ENCODE measurements at places on chromosomes 1 and 21.

DNA sequence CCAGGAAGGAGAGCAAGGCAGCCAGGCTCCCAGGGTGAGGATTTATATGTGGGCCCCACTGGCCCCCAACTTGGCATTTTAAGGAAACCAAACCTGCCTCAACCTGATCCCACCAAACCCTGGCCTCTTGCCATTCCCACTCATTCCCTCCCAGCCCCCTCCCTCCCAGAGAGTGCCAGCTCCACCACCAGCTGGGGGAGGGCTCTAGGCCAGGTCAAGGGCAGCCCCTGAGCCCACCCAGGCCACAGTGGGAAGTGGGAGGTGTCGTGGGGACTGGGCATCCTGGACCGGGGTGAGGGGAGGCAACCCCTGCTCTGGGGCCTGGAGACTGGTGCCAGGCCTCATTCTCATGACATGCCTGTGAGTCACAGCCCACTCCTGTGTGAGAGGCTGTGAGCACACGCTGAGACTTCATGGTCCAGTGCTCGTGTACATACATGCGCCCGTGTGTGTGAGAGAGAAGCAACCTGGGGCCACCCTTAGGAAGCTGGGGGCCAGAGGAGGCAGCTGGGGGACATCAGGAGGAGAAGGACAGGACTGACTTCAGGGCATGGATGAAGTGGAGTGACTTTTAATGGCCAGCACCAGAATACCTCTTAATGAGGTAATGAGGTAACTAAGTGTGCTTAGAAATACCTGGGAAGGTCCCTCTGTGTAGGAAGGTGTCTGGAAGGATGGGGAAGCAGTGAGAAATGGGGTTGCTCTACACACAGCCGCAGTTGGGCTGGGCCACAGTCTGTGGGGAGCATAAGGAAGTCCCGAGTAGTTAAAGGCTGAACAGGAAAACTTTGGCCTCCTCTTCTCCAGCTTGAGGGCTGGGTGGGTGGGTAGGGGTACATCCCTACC is at the start of gene S100A2:
S100A2 (minus strand) TSS at position 316 of the 846 bp plus-strand sequence. CDS start 1,967 bp downstream, outside the sequence.
- peak; percentile 39 for DNase-seq

- no peak for DNase-seq
Measured at GRCh38 chr1:75768016-75768415, 18.0 kb upstream of the RABGGTB start.

GRCh38 chr1:27886744-27887143 is 14.4 kb downstream of the THEMIS2 start:
- DNase-seq = no peak

- no peak for DNase-seq
Measured at GRCh38 chr1:172449585-172450523, 6.0 kb upstream of the PIGC start.

GRCh38 chr1:44294588-44295007 is 60.5 kb downstream of the ERI3 start:
- DNase-seq = no peak

- DNase-seq = no peak
Measured at GRCh38 chr1:213249395-213249794, 198.4 kb downstream of the RPS6KC1 start.

GRCh38 chr1:193890935-193891334 is 704.5 kb upstream of the B3GALT2 start:
- no peak for DNase-seq

- DNase-seq = no peak
Measured at GRCh38 chr1:89425056-89425455, 61.2 kb downstream of the GBP6 start.

- DNase-seq = no peak
Measured at GRCh38 chr21:38840456-38841300, 34.9 kb downstream of the ETS2 start.

GRCh38 chr1:86594284-86594770 is 47.4 kb downstream of the CLCA4 start:
- DNase-seq = no peak

DNA sequence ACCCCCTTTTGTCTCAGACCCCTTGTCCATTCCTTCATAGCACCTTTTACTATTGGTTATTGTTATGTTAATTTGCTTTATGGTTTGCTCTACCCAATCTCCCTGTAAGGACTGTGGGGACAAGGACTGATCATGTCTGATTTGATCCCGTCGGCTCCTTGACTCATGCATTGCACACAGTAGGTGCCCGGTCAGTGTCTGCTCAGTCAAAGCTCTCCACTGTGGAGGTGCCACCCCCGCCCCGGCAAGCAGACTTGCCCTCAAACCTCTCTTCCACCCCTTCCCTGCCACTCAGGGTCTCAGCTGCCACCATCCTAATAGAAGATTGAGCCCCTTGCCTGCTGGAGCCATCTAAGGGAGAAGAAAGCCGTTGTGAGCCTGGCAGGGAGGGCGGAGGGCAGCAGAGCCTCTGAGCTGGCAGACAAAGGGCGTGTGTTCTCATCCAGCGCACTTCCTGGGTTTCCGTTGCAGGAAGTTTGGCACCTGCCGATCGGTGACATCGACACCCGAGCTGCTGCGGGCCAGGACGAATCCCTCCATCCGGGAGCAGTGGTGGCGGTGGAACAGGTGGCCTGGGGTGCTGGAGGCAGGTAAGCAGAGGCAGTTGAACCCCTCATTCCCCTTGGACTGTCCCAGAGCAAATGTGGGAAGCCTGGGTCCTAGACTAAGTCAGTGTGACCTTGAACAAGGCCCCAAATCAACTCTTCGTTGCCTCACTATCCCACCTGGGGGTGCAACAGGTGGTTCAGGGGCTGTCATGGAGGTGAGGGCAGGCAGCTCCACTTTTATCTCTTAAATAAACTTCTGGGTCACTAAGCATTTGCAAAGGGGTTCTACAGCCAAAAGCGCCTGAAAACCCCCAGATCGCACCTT is 2.2 kb upstream of the FBLIM1 start:
- DNase-seq = no peak

DNA sequence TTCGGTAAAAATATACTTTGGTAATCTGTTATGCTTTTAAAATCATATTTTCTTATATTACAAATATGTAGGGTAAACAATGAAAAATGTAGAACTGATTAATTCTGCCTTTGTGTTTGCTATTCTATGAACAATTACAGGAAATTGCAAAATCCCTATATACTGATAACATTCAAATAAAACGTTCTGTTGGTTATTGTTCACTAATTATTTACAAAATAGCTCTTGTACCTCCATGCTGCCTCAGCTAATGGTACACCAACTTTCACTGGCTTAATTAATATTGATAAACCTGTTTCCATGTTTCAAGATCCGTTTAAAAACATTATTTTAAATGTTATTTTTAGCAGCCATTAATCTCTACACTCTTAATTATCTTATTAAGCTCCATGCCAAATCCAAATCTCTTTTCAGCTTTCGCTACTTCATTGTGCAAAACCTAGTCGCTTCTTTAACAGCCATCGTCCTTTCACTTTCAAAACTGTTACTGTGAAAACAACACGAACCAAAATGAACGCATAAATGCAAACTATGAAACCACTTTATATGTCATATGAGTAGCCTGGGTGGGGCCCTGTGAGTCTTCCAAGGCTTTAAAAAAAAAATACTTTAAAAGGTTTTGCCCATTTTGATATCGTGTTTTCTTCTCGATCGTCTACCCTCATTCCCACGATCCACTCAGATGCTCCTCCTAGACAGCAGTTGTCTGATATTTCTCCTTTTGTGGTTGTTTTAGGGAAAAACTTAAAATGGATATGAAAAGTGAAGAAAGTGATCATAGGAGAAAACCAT is 807.1 kb downstream of the USP25 start:
- DNase-seq = no peak

- DNase-seq = no peak
Measured at GRCh38 chr1:234258071-234258470, 115.2 kb upstream of the COA6 start.

- DNase-seq = no peak
Measured at GRCh38 chr1:7489586-7489985, 281.5 kb upstream of the VAMP3 start.

DNA sequence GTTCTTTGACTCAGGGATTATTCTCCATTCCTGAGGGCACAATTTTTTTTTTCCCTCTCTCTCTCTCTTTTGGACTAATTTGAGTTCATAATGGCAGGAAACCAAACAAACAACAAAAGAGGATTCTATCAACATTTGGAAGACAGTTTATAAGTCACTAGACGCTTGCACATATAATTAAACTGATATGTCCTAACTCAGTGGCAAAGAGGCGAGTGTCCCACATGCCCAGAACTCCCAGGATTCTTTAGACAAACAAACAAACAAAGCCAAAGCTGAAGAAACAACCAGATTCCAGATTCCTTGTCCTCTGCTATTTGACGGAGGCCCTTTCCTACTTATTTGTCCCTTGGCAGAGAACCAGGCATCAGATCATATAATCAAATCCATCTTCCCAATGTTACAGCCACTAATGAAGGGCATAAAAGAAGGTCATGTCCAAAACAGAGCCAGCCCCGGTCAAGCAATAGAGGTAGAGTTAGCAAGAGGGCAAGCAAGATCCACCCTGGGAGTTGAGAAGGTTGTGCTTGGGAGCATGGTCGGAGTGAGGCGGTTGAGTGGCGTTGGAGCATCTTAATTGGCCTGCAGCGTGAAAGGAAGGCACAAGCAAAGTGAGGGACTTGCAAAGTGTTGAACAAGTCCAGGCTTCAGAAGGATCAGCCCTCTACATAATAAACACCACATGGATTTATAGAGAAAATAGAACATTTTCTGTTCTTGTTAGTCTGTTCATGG is 30.3 kb downstream of the ZNF362 start:
- no peak for DNase-seq

GRCh38 chr1:213277036-213277435 is 226.0 kb downstream of the RPS6KC1 start:
- DNase-seq = no peak

DNA sequence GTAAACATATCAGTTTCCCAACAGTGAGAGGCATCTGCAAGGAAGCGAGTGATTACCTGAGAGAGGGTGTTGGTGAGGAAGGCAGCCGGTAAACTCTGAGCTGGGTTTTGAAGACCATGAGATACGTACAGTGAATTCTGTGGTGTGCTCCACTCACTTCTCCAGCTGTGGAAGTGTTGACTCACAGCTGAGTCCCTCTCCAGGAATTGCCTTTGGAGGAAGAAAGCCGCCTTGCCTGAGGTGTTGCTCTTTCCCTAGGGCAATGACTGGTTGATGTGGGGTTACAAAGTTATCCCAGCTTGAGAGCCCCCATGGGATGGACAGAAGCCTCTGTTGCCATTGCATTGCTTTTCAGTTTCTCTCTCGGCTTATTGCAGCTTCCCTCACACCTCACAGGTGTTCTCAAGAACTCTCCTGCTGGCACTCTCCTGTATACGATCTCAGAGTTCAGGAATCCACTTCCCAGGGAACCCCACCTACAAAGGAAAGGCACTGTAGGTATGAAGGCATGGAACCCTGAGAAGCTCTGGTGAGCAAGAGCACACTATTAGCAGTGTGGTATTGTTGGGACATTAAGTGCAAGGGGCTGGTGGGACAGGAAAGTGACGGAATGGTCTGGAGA is 10.8 kb downstream of the NHLH1 start:
- no peak for DNase-seq

Data from activated CD4-positive, alpha-beta T cell treated with anti-CD3 and anti-CD28 coated beads for 24 hours (primary cell).